ENCODE measurements at places on chromosomes 12 and 14. TPM values are rescaled to one million over a fixed set of nuclear protein-coding genes. Genes with fewer than 3 reads are reported as not detected.

GRCh38 chr12:109273354-109273753 is 35.7 kb downstream of the FOXN4 start:
- no peak overlapping the region for H3K4me3 ChIP-seq
- H3K27me3 ChIP-seq: no peaks in the 10 kb centered on the region
- H3K4me1 ChIP-seq: no peaks in the 10 kb centered on the region
- H3K36me3 ChIP-seq: no peaks in the 10 kb centered on the region
- DNase-seq: peak; percentile 18

The MMP19 gene
- total RNA-seq: 0.29 TPM

The MRPS35 gene
- 63.4 TPM for total RNA-seq

DNA sequence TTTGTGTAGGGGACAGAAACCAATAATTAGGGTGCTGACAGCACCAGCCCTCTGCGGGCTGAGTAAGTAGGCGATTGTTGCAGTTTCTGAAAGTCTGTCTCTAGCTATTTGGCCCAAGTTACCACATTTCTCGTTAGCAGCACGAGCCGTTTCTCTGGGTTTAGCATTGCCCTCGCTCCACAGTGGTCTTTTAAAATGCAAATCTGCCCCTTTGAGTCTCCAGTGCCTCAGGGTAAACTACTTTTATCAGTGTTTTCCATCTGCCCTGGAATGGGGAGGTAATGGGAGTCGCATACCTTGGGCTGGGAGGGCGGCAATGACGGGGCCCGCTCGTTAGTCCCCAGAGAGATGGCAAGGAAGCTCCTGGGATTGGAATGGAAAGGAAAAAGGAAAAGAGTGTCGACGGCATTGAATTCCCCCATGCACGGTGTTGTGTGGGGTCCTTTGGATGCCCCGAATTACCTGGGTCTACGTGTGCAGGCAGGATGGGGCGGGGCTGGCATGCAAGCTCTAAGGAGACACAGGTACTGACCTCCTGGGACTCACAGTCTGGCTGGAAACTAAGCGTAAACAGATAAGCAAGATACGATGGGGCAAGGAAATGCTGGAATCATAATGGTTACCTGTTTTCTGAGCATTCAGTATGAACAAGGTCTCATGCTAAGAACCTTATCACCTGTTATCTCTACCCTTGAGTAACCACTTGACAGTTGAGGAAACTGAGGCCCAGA is 131.8 kb upstream of the MAP1LC3B2 start:
- H3K4me1 ChIP-seq: no peaks in the 10 kb centered on the region
- no peaks in the 10 kb centered on the region for H3K27me3 ChIP-seq
- no peak for DNase-seq

DNA sequence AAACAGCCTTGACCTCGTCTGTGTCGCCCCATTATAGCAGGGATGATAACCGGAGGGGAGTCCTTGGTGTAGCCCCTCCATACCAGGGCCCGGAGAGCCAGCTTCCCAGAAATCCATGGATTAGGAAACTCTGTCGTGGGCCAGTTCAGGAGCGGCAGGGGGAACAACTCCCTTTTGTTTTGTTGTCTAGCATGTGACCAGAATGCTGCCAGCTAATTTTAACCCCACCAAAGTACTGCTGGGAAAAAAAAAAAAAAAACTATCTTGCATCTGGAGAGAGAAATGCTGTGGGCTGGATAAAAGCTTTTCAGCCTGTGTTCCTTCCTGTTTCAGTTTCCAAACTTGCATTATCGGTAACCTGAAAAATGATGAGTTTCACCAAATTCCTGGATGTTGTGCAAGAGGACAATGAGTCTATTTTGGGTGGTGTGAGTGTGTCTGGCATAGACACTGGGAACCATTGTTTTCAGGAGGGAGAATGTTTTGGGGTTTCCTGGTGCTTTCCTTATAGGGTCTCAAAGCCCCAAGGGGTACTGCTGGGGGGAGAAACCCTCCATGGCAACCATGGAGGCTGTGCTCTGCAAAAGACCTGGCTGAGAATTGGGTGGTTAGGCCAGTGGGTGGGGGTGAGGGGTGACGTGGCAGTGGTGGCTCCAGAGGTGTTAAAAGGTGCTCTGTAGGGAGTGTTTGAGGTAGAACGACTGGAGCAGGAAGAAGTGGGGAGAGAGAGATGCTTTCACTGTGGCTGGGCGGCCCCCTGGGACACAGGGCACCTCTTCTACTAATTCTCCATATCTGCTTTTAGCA is 14.9 kb upstream of the IRF2BPL start:
- peak overlapping the region; percentile 68 for H3K27ac ChIP-seq
- peaks cover 76% of the 10 kb centered on the region for H3K4me1 ChIP-seq
- H3K36me3 ChIP-seq: no peaks in the 10 kb centered on the region
- H3K4me3 ChIP-seq: no peak overlapping the region
- H3K27me3 ChIP-seq: no peaks in the 10 kb centered on the region

Measured in CD8-positive, alpha-beta memory T cell (primary cell).